Cardiac muscle cell (in vitro differentiated cells and primary cell): ENCODE measurements at places on chromosomes 12 and 14.

- DNase-seq, result no peak
Measured at GRCh38 chr12:116718655-116719454, 19.0 kb downstream of the SPRING1 start.

GRCh38 chr12:92506891-92507290 lies 195.9 kb upstream of the PLEKHG7 start:
- no peak for DNase-seq

DNA sequence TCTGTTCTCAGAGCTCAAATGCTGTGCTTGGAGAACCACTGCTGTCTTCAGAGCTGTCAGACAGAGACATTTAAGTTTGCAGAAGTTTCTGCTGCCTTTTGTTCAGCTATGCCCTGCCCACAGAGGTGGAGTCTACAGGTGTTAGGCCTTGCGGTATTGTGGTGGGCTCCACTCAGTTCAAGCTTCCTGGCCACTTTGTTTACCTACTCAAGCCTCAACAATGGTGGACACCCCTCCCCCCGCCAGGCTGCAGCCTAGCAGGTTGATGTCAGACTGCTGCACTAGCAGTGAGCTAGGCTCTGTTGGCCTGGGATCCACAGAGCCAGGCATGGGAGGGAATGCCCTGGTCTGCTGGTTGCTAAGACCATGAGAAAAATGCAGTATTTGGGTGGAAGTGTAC lies 323.8 kb downstream of the BCAT1 start:
- DNase-seq, result no peak

DNA sequence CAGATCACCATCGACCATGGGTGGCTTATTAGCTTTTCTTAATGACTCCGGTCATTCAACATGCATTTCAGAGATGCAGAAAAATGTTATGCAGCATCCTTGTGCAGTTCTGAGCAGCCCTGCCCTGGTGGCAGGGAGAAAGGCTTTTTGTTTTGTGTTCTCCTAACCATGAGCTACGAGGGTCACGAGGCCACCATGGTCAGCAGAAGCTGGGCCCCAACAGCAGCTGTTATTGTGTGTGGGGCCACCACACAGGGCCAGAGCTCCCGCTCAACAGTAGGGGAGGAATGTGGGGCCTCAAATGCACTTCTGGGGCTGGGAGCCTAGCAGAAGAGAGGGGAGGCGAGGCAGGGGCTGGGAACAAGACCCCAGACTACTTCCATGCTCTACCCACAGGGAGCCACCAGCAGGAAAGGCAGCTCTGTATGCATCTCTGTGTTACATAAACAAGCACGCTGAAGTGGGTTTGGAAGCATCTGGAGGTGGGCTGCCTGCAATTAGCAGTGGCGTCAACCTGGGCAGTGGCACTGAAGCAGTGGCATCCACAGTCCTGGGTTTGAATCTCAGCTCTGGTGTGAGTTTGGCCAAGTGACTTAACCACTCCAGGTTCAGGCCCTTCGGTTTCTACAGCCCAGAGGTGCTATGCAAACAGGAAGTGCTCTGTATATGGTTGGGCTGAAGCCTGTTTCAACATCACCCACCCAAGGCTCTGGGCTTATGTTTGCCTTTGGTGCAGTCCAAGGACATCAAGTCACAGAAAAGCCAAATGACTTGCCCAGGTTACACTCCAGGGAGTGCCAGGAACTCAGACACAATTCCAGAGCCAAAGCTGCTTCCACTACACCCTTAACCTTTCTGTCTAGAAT lies 16.3 kb downstream of the GLTP start:
- no peak for DNase-seq

GRCh38 chr14:54291491-54292191 lies 105.2 kb upstream of the CDKN3 start:
- DNase-seq, result peak; percentile 79

- DNase-seq, result peak; percentile 53
Measured at GRCh38 chr12:60494244-60494643, 898.4 kb downstream of the SLC16A7 start.

- DNase-seq, result no peak
Measured at GRCh38 chr14:76274324-76274723, 101.6 kb upstream of the ESRRB start.

GRCh38 chr12:108234158-108234557 lies 105.0 kb downstream of the CMKLR1 start:
- DNase-seq, result no peak

GRCh38 chr12:30806989-30807694 lies 52.4 kb upstream of the CAPRIN2 start:
- DNase-seq, result peak; percentile 90

- no peak for DNase-seq
Measured at GRCh38 chr12:49507139-49507538, 31.7 kb upstream of the KCNH3 start.

DNA sequence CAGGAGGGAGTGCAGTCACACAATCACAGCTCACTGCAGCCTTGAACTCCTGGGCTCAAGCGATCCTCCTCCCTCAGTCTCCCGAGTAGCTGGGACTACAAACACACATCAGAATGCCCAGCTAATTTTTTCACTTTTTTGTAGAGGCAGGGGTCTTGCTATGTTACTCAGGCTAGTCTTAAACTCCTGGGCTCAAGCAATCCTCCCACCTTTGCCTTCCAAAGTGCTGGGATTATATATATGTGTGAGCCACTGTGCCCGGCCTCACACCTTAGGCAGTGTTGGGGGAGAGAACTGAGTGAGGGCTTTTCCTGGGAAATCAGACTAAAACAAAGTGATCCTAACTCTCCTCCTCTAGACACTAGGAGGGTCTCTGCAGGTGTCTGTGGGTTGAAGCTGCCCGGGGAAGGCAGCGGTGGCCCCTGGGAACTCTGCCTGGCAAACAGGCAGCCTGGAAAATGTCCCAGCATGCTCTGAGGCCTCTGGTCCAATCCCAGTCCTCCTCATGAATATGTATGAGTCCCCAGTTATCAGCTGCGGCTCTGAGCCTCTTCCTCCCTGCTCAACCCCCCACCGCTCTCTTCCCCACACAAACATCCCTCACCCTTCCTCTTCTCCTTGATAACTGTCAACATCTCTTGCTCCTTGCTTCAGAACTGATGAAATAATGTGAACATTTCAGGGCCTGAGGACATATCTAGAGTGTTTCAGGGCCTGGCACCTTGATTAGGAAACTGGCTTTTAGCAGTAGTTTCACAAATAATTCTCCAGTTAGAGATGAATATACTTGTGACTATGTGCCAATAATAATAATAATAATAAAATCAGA lies 7.9 kb upstream of the NAA25 start:
- DNase-seq, result peak; percentile 91

GRCh38 chr14:20606190-20606901 lies 15.2 kb upstream of the RNASE12 start:
- peak; percentile 72 for DNase-seq

DNA sequence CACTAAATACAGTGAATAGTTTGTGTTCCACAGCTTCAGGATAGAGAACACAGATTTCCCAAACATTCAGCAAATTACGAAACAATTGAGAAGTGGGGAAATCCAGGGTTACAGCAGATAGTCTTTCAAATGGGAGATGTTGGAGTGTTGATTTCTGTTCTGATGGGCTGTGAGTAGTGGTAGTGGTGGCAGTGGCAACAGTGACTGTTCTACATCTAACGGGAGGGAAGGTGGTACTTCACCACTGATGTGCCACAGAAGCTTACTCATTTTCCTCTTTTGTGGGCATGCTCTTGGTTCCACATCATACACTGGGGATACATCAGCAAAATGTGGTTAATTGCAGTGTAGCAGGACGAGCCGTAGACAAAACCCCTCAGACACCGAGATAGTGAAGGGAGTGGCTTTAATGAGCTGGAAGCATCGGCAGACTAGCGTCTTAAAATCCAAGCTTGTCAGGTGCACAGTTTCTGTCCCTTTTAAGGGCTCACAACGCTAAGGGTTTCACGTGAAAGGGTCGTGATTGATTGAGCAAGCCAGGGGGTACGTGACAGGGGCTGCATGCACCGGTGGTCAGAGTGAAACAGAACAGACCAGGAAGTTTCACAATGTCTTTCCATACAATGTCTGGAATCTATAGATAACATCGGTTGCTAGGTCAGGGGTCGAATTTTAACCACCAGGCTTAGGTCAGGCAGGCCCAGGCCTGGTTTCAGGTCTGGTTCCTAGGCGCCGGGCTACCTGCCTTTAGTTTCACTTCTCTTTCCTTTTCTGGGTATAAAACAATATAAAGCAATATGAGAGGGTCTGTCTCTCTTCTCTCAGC lies 330.6 kb upstream of the FBXO33 start:
- no peak for DNase-seq

GRCh38 chr12:128595609-128596008 lies 228.1 kb downstream of the SLC15A4 start:
- DNase-seq, result no peak

DNA sequence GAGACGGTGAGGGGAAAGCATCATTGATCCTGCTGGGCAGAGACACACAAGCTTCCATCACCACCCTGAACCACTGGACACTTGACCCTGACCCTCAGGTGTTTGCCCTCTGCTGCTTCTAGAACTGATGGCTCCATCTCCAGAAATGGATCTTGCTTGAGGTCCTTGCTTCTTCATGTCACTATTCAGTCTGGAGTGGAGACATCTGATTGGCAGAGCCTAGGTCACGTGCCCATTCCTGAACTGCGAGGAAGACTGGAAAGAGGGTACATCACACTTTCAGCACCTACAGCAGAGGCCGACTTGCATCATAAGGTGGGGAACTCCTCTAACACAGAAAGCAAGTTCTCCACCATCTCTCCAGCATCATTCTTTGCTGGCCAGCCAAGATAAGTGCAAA lies 106.7 kb upstream of the COCH start:
- DNase-seq, result no peak

- peak; percentile 79 for DNase-seq
Measured at GRCh38 chr14:74618078-74618952, 6.3 kb upstream of the LTBP2 start.

DNA sequence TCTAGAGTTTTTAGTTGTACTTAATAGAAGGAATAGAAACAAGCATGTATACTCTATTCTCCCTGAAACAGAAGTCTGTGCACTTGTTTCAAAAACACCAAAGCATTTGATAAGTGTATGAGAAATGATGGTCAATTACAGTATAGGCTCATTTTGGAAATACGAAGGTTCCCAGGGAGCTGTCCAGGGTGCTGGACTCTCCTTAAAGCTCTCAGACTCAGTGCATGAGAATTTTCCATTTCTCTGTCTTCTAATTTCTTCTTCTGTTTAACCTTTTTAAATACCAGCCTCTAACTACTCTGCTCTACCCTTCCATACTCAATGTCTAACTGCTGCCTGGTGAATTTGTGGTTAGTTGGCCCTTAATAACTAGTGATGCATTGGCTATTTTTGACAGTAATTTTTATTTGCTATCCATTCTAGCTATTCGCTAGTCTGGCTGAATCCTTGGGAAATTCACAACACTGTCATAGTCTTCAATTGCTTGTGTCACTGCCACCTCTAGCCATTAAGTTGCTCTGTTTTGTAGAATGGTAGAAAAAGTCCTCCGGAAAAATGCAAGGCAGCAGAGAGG lies 229.2 kb downstream of the NRXN3 start:
- peak; percentile 77 for DNase-seq

- DNase-seq, result no peak
Measured at GRCh38 chr12:84704856-84705255, 207.7 kb downstream of the SLC6A15 start.

DNA sequence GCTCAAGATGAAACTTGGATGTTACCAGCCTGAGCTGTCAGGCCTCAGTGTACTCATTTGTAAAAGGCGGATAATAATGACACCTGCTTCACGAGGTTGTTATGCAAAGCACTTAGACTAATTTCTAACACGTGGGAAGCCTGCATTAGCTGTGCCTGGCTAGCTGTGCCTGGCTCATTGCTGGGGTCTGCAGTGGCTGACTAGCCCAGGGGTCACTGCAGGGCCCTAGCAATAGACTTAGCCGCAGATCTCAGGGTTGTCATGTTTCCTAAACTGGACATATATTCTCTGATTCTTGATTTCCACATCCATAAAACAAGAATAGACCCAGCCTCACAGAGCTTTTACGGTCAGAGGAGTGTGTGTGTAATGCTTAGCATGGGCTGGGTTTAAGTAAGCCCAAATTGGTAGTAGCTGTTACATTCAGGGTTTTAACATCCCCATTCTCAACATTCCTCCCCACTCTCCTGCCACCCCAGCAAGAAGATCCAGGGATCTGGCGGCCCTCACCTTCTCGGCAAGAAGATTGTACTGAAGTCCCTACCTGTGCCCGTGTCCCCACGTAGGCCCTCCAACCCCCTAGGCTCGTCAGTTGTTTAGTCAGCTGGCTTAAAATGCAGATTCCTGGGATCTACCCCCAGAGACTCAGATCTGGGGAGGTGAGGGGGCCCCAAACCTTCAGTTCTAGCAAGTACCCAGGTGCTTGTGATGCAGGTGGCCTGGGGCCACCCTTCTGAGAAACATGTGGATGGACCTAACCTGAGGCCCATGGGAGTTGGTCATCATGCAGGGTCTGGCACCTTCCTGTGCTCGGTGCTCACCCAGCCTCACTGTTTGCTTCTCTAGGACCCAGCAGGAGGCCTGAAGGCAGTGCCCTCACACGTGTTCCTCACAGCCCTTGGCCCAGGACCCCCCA lies 8.6 kb downstream of the NR4A1 start:
- DNase-seq, result peak; percentile 27

DNA sequence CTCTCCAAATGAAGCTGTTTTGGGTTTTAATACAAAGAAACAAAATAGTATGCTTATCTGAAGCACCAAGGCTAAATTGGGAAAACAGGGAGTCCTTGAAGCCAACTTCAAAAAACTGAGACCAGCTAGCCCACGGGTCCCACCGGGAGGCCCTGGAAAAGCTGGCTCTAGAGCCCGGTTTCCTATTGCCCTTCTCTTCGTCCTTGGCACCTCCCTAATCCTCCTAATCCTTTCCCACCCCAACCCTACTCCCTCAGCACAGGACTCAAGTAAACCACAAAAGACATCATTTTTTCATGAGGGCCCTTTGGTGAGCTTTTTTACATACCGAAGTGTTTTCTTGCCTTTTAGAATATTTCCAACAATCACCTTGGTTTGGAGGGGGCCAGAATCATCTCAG lies 11.3 kb downstream of the LRRC74A start:
- DNase-seq, result no peak

DNA sequence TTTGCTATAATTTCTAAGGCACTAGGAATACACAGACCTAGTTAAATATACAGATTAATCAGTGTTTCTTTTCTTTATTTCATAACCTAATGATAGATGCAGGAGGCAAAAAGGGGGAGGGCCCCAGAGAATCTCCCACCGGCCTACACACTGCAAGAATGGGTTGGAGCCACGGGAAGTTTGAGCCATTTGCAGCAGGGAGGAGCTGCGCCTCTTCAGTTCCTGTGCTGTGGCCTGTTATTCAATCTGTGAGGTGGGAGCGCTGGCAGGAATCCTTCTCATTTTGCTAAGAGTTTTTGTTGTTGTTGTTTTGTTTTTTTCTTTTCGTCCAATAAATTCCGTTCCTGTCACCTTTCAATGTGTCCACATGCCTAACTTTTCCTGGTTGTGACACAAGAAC lies 251.3 kb upstream of the RPL10L start:
- DNase-seq, result peak; percentile 10

DNA sequence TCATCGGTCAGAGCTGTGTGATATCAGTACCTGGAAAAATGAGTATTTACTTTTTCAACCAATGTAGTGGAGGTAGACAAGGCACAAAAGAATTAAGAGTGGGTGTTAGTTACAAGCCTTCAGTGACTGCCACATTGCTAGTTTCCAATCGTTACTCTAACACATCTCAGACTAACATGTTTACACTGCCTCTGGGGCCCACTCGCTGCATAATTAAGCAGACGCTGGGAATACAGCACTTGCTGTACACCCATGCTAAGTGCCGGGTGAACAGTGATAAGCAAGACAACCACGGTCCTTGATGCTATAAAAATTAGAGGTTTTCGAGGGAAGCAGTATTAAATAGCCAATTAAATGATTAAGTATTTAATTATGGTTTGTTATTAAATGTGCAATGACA lies 1147.6 kb downstream of the AACS start:
- no peak for DNase-seq

GRCh38 chr14:55881577-55882241 lies 236.5 kb upstream of the PELI2 start:
- no peak for DNase-seq
